Gastrocnemius medialis (tissue), 4 donors: ENCODE measurements at places on chromosomes 11 and 22. TPM values are rescaled to one million over a fixed set of nuclear protein-coding genes. Genes with fewer than 3 reads are reported as not detected.

The NEFH gene
- total RNA-seq, result 0.15 TPM

The NELL1 gene
- not detected for total RNA-seq

The KDM4E gene
- not detected for total RNA-seq

The CCDC73 gene
- total RNA-seq, result not detected

The HPS4 gene
- total RNA-seq, result 11.0 TPM

The FAM83F gene
- not detected for total RNA-seq

The HTR3A gene
- total RNA-seq, result not detected

The OR5F1 gene
- not detected for total RNA-seq

The ASPHD2 gene
- total RNA-seq, result not detected

The HBB gene
- total RNA-seq, result 7.9 TPM

The ZNF280B gene
- 0.41 TPM for total RNA-seq

The SNX15 gene
- 20.1 TPM for total RNA-seq

The LRRC4C gene
- total RNA-seq, result not detected

The OTUB1 gene
- total RNA-seq, result 63.2 TPM

The ALDH3B1 gene
- 5.1 TPM for total RNA-seq
